ENCODE measurements at places on chromosomes 4 and X. TPM values are rescaled to one million over a fixed set of nuclear protein-coding genes. Genes with fewer than 3 reads are reported as not detected.
A peak's percentile ranks its signal among the peaks of the same experiment; 100 is the strongest.

Gene NPY2R
- not detected for total RNA-seq

Gene GABRQ
- 0.14 TPM for total RNA-seq

Gene AR
- total RNA-seq, result 0.09 TPM

Gene MGST2
- 17.6 TPM for total RNA-seq

Gene MID2
- 18.9 TPM for total RNA-seq

Gene GAGE12E
- total RNA-seq, result not detected

GRCh38 chr4:152960082-152960481 lies 24.0 kb downstream of the FHDC1 start:
- no peak for DNase-seq
- no peak overlapping the region for H3K27ac ChIP-seq
- H3K4me3 ChIP-seq, result no peak overlapping the region
- no peaks in the 10 kb centered on the region for H3K27me3 ChIP-seq

DNA sequence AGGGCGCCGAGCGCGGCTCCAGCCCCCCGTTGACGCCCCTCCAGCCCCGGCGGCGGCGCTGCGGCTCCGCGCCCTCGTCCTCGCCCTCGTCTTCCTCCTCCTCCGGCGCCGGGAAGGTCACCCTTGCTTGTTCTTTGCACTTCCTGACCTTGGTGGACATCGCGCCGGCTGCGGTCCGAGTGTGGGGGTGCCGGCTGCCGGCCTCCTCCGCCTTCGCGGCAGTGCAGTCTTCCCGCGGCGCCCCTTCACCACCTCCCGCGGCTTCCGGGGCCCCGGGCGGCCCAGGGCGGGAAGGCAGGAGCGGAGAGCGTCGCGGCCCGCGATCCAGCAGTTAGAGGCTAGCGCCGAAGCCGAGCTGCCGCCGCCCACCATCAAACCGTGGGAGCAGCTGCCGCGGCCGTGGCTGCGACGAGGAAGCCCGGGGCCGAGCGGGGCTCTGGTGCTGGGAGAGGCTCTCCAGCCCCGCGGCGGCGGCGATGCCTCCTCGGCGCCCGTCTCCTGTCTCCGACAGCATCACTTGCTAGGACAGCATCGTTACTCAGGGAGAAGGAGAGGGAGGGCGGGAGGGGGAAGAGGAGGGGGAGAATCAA lies at the start of gene TRPC3:
Gene TRPC3 (minus strand): TSS at position 540 of the 590 bp plus-strand sequence. CDS start 380 bp downstream, at position 160.
- H3K4me3 ChIP-seq, result peak within 1 kb of the TSS; percentile 90
- peak; percentile 48 for DNase-seq
- no peak within 1 kb of the TSS for H3K27ac ChIP-seq
- H3K36me3 ChIP-seq, result no peaks in the 10 kb centered on the region
- H3K4me1 ChIP-seq, result peaks cover 13% of the 10 kb centered on the region

DNA sequence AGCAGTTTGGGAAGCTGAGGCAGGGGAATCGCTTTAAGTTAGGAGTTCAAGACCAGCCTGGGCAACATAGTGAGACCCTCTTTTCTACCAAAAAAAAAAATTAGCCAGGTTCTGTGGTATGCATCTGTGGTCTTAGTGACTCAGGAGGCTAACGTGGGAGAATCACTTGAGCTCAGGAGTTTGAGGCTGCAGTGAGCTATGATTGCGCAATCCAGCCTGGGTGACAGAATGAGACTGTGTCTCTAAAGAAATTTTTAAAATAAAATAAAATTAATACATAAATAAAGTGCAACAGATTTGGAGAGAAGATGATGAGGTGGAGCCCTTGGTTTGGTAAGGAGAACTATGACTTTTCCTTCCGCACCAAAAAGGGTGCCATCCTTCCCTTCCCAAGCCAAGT lies 436.9 kb downstream of the NLGN4X start:
- H3K27me3 ChIP-seq, result no peaks in the 10 kb centered on the region
- DNase-seq, result no peak
- H3K4me3 ChIP-seq, result no peak overlapping the region
- no peaks in the 10 kb centered on the region for H3K36me3 ChIP-seq
- no peaks in the 10 kb centered on the region for H3K4me1 ChIP-seq
- H3K27ac ChIP-seq, result no peak overlapping the region

DNA sequence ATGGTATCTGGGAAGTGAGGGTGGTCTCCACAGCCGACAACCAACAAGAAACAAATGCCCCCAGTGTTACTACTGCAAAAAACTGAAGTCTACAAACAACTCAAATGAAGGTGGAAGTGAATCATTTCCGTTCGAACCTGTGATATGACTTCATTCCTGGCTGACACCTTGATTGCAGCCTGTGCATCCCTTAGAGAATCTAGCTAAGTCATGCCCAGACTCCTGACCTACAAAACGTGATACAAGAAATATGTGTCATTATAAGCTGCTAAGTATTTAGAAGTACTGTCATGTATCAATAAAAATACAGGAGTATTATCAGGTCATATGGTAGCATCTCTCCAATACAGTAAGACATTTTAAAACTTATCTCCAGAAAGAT lies 959.7 kb upstream of the LCORL start:
- no peak overlapping the region for H3K4me3 ChIP-seq
- no peak overlapping the region for H3K27ac ChIP-seq
- DNase-seq, result no peak
- no peaks in the 10 kb centered on the region for H3K36me3 ChIP-seq
- H3K27me3 ChIP-seq, result no peaks in the 10 kb centered on the region

- H3K4me1 ChIP-seq, result no peaks in the 10 kb centered on the region
- no peak for DNase-seq
- peaks cover 10% of the 10 kb centered on the region for H3K36me3 ChIP-seq
- no peak overlapping the region for H3K4me3 ChIP-seq
- H3K27ac ChIP-seq, result no peak overlapping the region
- H3K27me3 ChIP-seq, result peaks cover 5% of the 10 kb centered on the region
Measured at GRCh38 chr4:113423631-113424030, 337.9 kb downstream of the CAMK2D start.

DNA sequence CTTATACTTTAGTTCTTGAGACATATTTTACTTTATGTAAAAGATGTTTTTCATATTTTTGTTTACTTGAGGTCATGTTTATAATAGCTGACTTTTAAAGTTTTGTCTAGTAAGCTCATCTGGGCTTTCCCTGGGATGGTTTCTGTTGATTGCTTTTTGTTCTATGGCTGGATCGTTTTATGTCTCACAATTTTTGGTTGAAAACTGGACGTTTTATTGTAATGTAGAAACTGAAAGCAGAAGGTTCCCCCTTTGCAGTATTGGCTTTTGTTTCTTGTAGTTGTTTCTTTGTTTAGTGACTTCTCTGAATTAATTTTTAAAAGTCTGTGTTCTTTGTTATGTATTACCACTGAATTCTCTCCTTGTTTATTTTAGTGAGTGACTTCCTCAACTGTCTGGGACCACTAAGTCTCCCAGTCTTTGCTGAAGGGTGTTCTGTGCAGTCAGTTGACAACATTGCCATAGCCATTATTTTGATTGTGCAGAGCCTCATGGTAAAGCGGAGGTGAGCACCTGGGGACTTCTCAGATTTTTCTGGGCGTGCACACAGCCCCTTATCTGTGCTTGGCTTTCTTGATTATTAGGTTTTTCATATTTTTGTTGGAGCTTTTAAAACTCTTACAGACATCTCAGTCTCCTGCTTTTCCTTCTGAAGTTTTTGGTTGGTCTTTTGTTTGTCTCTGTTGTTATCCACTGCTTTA lies 31.0 kb downstream of the KDM6A start:
- peaks cover 73% of the 10 kb centered on the region for H3K4me1 ChIP-seq
- H3K27me3 ChIP-seq, result no peaks in the 10 kb centered on the region
- no peak for DNase-seq

DNA sequence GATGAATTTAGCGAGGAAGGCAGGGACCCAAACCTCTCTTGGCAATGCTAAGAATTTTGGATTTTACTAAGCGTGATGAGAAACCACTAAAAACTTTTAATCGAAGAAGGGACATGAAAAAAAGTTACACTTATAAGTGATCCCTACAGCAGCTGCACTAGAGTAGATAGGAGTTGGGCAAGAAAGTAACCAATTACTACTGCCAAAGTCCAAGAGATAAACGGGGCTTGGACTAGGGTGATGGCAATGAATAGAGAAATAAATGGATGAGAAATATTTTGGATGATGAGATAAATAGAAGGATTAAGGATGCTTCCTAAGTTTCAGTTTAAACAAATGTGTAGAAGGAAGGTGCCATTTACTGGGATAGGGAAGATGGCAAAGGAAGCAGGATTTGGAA lies 6.3 kb upstream of the FNIP2 start:
- no peak for DNase-seq
- H3K27me3 ChIP-seq, result no peaks in the 10 kb centered on the region
- no peak overlapping the region for H3K27ac ChIP-seq
- H3K4me3 ChIP-seq, result no peak overlapping the region

DNA sequence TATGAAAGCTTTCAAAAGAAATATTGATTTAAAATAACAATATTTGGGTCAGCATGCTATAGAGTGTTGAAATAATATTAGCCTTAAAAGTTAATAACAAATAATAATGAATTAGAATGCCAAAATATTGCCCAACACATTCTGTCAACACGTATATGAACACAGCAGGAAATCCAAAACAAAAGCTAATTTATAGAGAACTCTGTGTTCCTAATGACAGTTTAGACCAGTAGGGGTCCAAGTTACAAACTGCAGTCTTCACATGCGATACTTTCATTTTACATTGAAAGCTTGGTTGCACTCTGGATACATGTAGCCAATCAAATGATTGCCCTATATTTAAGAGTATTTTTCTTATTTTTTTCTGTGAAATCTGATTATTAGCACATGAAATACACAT lies 274.4 kb downstream of the DCTD start:
- DNase-seq, result no peak
- no peaks in the 10 kb centered on the region for H3K36me3 ChIP-seq
- H3K27ac ChIP-seq, result no peak overlapping the region
- no peaks in the 10 kb centered on the region for H3K4me1 ChIP-seq

- no peak overlapping the region for H3K27ac ChIP-seq
- peaks cover 15% of the 10 kb centered on the region for H3K36me3 ChIP-seq
- peaks cover 14% of the 10 kb centered on the region for H3K4me1 ChIP-seq
- DNase-seq, result no peak
- H3K4me3 ChIP-seq, result no peak overlapping the region
- H3K27me3 ChIP-seq, result no peaks in the 10 kb centered on the region
Measured at GRCh38 chr4:25133132-25133531, 27.1 kb downstream of the SEPSECS start.

- no peaks in the 10 kb centered on the region for H3K4me1 ChIP-seq
- no peak overlapping the region for H3K27ac ChIP-seq
- DNase-seq, result no peak
- H3K36me3 ChIP-seq, result no peaks in the 10 kb centered on the region
- H3K27me3 ChIP-seq, result no peaks in the 10 kb centered on the region
Measured at GRCh38 chr4:129438456-129438981, 342.6 kb downstream of the C4orf33 start.

DNA sequence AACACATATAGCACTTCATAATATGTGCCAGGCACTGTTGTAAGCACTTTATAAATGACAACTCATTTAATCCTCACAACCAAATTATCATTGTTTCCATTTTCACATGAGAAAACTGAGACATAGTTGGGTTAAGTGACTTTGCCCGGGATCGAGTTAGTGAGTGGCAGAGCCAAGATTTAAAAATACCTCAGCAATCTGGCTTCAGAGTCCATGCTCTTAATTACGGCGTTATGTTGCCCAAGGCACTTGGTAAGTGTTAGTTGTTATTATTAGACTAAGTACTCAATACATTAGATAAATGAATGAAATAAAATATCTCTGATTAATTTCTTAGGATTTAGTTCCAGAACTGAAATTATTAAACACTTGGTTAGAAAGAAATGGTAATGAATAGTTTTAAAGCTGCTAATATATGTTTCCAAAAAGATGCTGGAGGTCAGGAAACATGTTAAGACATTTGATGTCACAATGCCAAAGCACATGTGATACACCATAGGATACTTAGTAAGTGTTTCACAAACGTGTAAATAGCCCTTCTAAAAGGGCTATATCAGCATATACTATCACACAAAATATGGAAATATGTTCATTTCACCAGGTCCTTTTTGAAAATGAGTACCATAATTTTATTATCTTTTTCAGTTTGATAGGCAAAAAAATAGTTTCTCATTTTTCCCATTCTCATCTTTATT lies 301.9 kb downstream of the GPAT3 start:
- H3K36me3 ChIP-seq, result no peaks in the 10 kb centered on the region
- H3K27me3 ChIP-seq, result no peaks in the 10 kb centered on the region
- no peak overlapping the region for H3K27ac ChIP-seq

DNA sequence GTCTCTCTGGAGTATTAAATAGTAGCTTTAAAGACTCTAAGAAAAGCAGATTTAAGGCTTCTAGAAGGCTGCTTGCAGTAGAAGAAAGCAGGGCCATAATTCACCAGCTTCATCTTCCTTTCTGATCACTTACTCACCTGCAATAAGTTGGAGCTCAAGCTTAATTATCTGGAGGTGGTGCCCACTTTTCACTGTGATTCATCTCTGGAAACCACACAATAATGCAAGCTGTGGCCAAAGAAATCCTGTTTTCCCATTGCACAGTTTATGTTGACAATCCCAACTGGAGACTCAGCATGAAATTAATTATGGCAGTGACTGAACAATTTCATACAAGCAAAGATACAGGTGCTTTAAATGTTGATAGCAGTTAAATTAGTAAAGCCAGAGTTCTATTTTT lies 14.7 kb downstream of the CWH43 start:
- H3K4me3 ChIP-seq, result no peak overlapping the region
- peaks cover 1% of the 10 kb centered on the region for H3K36me3 ChIP-seq
- peaks cover 34% of the 10 kb centered on the region for H3K27me3 ChIP-seq
- H3K27ac ChIP-seq, result no peak overlapping the region
- DNase-seq, result no peak

DNA sequence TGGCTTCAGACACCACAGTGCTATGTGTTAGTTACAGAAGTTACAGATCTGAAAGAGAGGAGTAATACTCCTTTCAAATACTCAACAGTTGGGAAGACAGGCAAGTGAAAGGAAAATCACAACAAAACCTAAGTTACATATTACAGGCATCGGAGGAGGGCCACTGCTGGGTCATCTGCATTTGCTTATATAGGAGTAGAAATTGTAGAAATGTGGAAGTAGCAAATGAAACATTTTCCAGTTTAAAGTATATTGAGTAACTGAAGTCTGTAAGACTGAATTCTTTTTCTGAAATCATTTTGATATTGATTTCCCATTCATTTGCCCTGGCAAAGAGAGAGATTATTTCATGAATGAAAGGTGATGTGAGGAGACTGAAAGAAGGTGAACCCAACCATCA lies 201.7 kb downstream of the SPRY1 start:
- peaks cover 38% of the 10 kb centered on the region for H3K4me1 ChIP-seq
- no peak overlapping the region for H3K27ac ChIP-seq
- no peak for DNase-seq

- no peak for DNase-seq
- no peak overlapping the region for H3K4me3 ChIP-seq
- H3K27me3 ChIP-seq, result peaks cover 28% of the 10 kb centered on the region
- H3K36me3 ChIP-seq, result peaks cover 2% of the 10 kb centered on the region
Measured at GRCh38 chr4:589219-589963, 13.3 kb upstream of the TMEM271 start.

DNA sequence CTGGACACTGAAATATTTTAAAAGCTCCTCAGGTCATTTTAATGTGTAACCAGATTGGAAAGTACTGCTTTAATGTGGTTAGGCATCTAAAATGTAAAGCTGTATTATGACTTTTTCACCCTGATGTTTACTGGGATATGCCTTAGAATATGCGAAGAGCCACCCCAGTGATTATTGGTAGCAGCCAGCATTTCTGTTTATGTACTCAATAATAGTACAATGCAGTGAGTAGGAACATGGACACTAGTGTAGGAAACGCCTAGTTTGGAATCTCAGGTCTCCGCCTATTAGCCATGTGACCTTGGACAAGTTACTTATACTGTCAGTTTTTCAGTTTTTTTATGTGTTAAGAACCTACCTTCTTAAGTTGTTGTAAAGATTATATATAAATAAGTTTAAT lies 446.0 kb upstream of the PITX2 start:
- H3K4me3 ChIP-seq, result no peak overlapping the region

- peak overlapping the region; percentile 92 for H3K4me3 ChIP-seq
- H3K4me1 ChIP-seq, result peaks cover 54% of the 10 kb centered on the region
- no peaks in the 10 kb centered on the region for H3K27me3 ChIP-seq
- peak; percentile 26 for DNase-seq
- peaks cover 9% of the 10 kb centered on the region for H3K36me3 ChIP-seq
Measured at GRCh38 chr4:105147553-105148161, 981 bp downstream of the TET2 start.
